ENCODE measurements at places on chromosomes 2 and 18.

DNA sequence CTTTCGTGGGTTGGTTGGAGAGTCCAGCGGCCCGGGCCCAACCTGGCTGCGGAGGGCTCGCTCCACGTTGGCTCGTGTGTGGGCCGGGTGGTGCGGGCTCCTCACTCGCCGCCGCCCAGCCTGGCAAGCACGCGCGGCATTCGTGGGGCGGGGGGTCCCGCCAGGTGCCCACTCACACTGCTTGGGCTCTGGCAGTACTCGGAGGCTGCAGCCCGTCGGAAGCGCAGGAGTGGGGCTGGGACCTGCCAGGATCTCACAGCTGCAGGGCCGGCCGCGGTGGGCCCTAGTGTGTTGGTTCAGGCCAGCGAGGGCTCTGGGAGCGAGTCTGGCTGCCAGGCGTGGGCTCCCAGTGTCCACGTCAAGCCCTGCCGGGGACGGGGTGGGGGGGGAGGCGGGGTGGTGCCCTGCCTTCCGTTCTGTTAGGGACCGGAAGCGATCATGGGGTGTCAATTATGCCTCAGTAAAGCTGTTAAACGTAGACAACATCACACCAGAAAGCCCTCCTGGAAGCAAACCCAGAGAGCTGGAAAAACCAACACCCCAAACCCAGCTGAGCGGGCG, 1.0 kb upstream of the HS6ST1 start:
- no peak for DNase-seq

DNA sequence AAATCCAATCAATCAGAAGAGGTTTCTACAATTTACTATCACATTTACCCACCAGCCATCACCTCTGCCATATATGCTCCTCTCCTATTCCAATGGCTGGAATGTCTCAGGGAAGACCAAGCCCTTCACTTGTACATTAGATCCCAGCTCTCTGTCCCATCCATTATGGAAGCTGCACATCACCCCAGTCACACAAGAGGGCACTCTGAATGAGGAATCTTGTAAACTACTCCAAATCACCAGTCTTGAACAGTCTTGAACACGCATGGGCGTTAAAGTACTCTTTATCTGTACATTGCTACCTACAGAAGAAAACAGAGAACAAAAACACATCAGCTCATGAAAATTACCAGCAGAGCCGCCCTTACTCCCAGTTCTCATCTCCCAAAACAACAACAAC, 38.7 kb downstream of the ZC3H8 start:
- no peak for DNase-seq

- DNase-seq = no peak
Measured at GRCh38 chr2:178256382-178257042, 62.2 kb downstream of the OSBPL6 start.

DNA sequence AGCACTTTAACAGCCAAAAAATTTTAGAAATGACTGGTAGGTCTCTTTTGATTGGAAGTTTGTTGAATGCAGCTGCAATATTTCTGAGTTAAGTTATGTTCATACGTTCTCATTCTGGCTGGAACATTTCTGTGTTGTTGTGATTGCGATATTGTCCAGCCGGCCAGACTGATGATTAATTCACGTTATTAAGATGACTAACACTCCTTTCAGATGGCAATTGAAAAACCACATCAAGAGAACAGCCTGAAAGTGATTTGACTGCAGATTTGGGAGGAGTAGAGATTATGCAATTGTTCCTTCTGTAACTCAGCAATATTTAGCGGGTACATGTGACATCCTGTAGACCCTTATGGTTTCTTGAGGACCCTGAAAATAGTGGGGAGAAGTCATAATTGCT, 133.7 kb downstream of the FBXO15 start:
- no peak for DNase-seq

- no peak for DNase-seq
Measured at GRCh38 chr2:20506201-20506685, 59.4 kb downstream of the RHOB start.

DNA sequence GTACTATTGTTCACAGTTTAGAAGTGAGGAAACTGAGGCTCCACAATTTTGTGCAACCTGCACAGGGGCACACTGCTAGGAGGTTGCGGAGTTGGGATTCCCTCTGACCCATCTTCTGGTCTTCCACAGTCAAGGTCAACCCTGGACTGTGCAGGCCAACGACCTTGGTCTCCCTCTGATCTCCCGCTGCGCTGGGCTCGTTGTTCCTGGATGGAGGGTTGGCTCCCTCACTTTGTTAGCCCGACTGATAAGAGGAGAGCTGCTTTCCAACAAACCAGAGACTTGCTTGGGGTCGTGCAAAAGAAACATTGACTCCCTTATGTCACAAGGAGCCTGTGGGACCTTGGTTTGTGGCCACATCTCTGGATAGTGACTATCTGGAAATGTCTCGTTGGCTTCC, 187.6 kb downstream of the MYCN start:
- DNase-seq = no peak

GRCh38 chr2:40287773-40288172, 164.1 kb downstream of the SLC8A1 start:
- no peak for DNase-seq

GRCh38 chr2:142139384-142139783, 8.6 kb upstream of the LRP1B start:
- no peak for DNase-seq

- DNase-seq = no peak
Measured at GRCh38 chr2:103669531-103669930, 907.7 kb downstream of the TMEM182 start.
